ENCODE measurements at places on chromosomes 1 and 21.

DNA sequence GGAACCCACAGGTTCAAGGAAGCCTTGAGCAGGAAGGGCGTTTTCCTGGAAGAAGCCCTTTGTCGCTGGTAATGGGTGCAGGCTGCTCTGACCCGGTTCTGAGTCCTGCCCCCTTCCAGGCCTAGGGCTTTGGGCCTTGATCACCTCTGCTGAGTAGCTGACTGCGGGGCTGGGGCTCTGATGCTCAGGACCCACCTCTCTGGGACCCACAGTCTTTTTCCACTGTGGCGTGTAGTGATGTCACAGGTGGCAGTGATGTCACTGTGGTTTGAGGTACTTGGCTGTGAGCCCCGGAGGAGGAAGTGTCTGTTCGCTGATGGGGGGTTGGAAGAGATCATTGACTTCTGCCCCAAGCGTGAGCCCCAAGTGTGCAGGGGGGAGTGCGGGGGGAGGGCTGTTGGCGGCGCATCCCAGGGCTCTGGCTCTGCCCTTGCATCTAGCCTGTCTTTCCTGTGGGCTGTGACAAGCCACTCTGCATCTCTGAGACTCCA lies 6.9 kb downstream of the TNFRSF1B start:
- DNase-seq, result peak; percentile 74

GRCh38 chr1:15758343-15758931 lies at the start of gene FBLIM1:
TSS of gene FBLIM1 (plus strand) at chr1:15758795. CDS start at chr1:15764984, 6,189 bp downstream.
- no peak for DNase-seq

DNA sequence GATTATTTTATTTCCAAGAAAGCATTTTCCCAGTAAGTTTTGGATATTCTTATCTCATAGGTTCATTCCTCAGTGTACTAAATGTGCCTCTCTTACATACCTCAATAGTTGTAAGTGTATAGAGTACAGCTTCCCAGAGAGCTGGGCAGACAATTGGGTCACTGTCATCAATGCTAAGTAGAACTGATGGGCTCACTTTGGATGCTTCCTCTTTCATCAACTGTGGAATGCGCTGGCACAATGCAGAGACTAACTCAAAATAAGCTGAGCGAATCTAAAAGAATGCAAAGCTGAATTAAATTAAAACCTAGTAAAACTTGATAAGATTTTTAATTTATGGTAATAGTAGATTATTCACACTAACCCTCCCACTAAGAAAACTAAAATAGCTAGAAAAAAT lies 21.5 kb downstream of the LTN1 start:
- DNase-seq, result no peak

- peak; percentile 21 for DNase-seq
These were observed 515.5 kb downstream of the BRINP3 start for GRCh38 chr1:189962181-189962580.

All from OCI-M1 (cell line).